DMS 273 treated with DMSO at 0.1 percent for 48 hours (cell line): ENCODE measurements at places on chromosomes 6 and 20.
A peak's percentile ranks its signal among the peaks of the same experiment; 100 is the strongest.

DNA sequence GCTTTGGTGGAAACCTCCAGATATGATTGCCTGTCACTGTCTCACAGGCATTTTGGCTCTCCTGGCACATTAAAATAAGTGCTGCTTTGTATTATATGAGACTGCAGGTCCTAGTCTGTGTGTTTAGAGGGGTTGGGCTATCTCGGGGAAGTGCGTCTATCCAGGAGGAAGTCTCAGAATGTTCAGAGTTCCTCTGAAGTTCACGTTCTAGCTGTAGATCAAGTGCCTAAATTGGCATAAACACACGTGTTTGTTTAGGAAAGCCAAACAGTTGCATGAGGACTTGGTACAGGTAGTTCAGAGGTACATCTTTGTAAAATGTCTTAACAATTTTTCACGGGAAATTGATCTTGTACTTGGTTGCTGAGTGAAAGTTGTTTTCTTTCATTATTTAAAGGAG, 36.4 kb upstream of the SLC22A1 start:
- DNase-seq, result no peak

DNA sequence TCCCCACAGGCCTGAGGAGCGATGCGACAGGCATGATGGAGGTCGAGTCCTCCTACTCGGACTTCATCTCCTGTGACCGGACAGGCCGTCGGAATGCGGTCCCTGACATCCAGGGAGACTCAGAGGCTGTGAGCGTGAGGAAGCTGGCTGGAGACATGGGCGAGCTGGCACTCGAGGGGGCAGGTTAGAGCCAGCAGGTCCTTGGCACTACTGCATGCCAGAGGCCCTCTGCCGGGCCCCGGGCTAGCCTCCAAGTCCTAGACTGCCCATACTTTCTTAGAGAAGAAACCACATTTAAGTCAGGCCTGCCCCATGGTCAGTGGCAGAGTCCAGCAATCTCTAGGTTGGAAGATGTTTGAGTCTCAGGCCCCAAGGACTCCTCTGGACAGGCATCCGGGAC, 32.1 kb downstream of the PKIG start:
- DNase-seq, result no peak

GRCh38 chr6:15818044-15818443, 155.2 kb upstream of the DTNBP1 start:
- no peak for DNase-seq

GRCh38 chr20:14966203-14966602, 628.8 kb upstream of the FLRT3 start:
- no peak for DNase-seq

- peak; percentile 81 for DNase-seq
These were observed 215.0 kb upstream of the PLCB4 start for GRCh38 chr20:8853805-8854338.

DNA sequence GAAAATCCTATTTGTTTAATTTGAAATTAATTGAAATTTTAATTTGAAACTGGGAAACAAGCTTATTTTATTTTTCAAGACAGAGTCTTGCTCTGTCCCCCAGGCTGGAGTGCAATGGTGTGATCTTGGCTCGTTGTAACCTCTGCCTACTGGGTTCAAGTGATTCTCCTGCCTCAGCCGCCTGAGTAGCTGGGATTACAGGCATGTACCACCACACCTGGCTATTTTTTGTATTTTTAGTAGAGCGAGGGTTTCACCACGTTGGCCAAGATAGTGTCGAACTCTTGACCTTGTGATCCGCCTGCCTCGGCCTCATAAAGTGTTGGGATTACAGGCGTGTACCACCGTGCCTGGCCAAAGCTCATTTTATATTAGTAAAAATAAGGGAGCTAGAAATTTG, 4.2 kb downstream of the SRSF3 start:
- DNase-seq, result no peak

- DNase-seq, result no peak
These were observed 584 bp downstream of the PTK7 start for GRCh38 chr6:43076464-43077332.
